ENCODE measurements at places on chromosomes 2 and 18. TPM values are rescaled to one million over a fixed set of nuclear protein-coding genes. Genes with fewer than 3 reads are reported as not detected.

The IL36RN gene
- total RNA-seq = 0.69 TPM

The MARCHF4 gene
- 0.15 TPM for total RNA-seq

The ANKRD30B gene
- total RNA-seq = not detected

The CYS1 gene
- total RNA-seq = 223 TPM

The MIB1 gene
- total RNA-seq = 82.6 TPM

The CAPN14 gene
- total RNA-seq = 0.20 TPM

The EHD3 gene
- 9.5 TPM for total RNA-seq

The TRIB2 gene
- total RNA-seq = 9.9 TPM

The ANO7 gene
- 1.8 TPM for total RNA-seq

The DUSP2 gene
- 0.17 TPM for total RNA-seq

The EN1 gene
- total RNA-seq = not detected

The TGFA gene
- total RNA-seq = 91.7 TPM

The GPBAR1 gene
- total RNA-seq = 0.65 TPM

The ARHGAP28 gene
- total RNA-seq = 0.35 TPM

The PAX8 gene
- total RNA-seq = 86.5 TPM

The DNER gene
- 1.2 TPM for total RNA-seq

The STARD6 gene
- total RNA-seq = 0.69 TPM

The ALPI gene
- total RNA-seq = not detected

The PLEKHH2 gene
- total RNA-seq = 19.1 TPM

The FECH gene
- 39.3 TPM for total RNA-seq

The GPC1 gene
- 18.1 TPM for total RNA-seq

The CD302 gene
- total RNA-seq = 3.8 TPM

The C2orf76 gene
- total RNA-seq = 5.9 TPM

The SCYGR4 gene
- total RNA-seq = not detected

The DPP4 gene
- 65.7 TPM for total RNA-seq

The MAPK4 gene
- not detected for total RNA-seq

The RGPD5 gene
- total RNA-seq = 13.0 TPM

All from renal cortical epithelial cell (primary cell).